ENCODE measurements at places on chromosomes 13 and 19.

DNA sequence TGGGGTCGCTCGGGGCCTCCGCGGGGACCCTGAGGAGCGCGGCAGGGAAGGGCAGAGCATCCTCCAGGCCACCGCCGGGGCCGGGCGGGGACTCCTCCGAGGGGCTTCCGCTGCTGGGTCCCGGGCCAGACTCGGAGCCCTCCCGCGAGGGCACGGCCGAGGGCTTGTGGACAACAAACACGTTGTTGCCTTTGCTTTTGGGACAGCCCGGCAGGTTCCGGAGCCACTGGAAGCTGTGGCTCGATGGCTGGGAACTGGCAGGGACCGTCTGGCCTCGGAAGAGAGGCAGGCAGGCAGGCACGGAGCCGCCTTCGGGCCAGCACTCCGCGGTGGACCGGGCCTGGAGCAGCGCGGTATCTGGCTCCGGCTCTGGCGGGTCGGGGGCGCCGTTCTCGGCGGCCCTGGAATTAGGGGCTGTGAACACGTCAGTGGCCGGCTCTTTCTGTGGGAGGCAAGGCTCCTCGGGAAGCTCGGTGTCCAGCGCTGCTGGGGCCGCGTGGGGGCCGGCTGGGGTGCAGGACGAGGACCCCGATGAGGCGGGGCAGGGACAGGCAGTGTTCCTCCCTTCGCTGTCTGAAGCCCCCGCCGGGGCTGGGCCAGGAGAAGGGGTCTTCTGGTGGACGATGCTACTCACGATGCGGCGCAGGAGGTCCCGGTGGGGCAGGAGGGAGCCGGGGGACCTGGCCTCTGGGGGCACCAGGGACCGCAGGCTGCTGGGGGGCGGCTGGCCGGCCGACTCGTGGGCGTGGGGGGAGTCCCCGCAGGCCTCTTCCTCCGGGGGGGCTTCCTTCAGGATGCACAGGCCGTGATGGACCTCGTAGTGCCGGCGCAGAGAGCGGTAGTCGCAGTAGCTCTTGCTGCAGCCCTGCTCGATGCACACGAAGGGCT lies 27.6 kb downstream of the ZNF541 start:
- no peak for DNase-seq

- DNase-seq: no peak
Measured at GRCh38 chr19:56141417-56141993, 418 bp downstream of the ZNF444 start.

DNA sequence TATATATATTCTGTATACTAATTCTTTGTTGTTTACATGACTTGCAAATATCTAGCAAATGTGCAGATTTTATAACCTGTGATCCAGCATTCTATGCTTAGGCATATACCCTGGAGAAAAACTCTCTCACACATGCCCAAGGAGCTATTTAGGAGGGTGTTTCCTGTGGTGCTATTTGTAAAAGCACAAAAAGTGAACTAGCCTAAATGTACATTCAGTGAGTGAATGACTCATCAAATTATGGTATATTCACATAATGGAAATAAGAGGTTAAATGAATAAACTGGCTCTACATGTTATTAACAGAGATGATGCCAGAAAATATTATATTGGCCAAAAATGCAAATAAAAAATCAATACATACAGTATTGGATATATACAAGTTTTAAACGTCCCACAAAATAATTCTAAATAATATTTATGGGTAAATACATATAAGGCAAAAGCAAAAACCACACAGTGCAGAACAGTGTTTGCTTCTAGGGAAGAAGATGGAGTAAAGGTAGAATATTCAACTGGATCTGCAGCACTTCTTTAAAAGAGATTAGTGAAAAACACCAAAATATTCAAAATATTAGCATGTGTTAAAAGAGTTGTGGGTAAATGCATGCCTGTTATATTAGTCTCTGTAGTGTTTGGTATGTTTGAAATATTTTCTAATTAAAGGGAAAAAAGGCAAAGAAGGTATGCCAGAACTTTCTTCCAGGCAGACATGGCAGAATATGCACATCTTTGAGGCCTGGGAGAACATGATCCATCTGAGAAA lies 344.7 kb downstream of the KLF5 start:
- DNase-seq: no peak

GRCh38 chr19:51970718-51971117 lies 15.9 kb downstream of the ZNF350 start:
- no peak for DNase-seq

DNA sequence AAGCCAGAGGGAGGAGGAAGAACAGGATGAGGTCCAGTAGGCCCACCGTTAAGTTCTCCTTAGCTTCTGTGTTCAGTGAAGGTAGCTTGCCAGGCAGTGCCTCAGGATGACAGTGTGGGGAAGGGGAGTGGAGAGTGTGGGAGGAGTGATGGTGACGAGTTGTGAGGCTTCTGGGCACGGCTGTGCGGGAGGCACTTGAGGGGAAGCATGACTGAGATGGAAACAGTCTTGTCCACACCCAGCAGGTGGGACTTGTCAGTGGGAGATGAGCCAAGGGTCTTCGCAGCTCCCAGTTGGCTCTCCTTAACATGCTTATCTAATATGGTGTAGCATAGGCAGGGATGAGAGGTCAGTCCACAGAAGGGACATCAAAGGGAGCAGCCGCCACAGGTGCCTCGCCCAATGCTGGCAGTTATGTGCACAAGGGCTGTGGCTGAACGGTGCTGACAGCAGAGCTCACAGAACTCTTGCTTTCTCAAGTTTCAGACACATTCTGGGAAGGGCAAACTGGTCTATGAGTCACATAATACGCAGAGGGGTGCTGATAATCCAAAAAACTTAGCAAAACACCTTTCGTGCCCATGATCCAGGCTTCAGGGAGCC lies 47.5 kb downstream of the OXGR1 start:
- no peak for DNase-seq

GRCh38 chr13:41506312-41506711 lies 49.0 kb downstream of the RGCC start:
- DNase-seq: no peak

DNA sequence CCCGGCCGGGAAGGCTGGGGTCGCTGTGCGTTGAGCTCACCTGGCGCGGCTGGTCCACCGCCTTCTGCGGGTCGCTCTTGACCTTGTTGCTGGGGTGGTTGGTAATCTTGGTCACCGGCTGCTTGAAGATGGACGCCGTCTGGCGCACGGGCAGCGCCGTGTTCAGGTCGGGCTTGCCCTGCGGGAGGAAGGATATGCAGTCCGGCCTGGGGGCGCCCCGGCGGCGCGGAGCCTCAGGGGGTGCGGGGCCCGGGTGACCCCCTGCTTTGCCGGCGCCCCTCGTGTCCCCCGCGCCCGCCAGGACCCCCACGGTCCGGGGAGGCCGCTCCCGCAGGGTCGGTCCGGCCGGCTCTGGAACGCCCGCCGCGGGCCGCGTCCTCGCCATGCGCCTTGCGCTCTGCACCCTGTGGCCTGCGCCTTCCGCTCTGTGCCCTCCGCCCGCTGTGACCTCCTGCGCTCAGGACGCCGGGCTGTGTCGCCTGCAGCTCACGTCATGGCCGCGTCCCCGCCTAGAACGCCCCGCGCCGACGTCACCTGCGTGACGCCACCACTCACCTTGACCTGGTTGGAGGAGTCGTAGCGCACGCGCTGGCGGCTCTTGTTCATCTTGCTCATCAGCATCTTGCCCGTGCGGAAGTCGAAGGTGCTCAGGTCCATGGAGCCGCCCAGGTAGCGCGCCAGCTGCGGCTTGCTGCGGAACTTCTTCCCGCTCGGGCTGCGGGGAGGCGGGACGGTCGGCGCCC lies 8.0 kb downstream of the MBD3 start:
- DNase-seq: no peak

DNA sequence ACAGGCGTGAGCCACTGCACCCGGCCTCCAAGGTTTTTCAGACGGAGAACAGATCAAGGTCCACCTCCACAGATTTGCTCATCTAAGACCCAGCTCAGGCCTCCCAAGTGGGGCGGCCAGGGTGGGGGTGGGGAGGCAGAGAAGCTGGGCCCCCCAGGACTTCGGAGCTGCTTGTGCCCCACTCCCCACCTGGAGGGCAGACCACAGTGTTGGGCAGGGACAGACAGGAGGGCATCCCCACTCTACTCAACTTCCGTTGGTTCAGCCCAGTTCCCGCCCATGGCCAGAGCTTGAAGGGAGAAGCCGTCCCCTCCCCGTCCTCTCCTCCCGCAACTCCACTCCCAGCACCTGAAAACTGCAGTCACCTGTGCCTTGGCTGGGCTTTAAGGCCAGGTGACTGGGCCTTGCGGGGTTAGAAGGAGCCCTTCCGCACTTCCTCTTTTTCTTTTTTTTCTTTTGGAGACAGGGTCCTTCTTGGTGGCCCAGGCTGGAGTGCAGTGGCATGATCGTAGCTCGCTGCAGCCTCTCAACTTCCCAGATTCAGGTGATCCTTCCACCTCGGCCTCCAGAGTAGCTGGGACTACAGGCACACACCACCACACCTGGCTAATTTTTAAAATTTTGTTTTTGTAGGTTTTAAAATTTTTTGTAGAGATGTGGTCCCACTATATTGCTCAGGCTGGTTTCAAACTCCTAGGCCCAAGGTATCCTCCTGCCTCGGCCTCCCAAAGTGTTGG lies 734 bp upstream of the LRRC8E start:
- no peak for DNase-seq

- no peak for DNase-seq
Measured at GRCh38 chr13:55000844-55001243, 1972.2 kb downstream of the OLFM4 start.

DNA sequence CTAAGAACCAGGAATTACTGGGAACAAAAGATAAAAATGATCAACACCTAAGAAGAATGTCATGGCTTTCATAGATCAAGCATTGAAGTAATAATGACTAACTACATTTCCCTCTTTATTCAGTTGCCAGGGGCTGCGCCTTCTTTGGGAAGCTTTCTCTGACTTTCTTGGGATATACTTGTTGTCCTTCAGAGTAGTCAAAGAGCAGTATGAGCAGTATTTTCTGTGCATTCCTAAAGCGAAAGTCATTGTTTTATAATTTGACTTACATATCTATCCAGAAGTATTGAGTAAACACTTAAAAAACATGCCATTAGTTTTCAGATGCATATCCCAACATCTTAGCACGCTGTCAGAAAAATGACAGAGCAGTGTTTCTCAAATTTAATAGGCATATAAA lies 2412.4 kb downstream of the PCDH9 start:
- no peak for DNase-seq

- DNase-seq: no peak
Measured at GRCh38 chr19:50897191-50897607, 14.0 kb downstream of the KLK4 start.

DNA sequence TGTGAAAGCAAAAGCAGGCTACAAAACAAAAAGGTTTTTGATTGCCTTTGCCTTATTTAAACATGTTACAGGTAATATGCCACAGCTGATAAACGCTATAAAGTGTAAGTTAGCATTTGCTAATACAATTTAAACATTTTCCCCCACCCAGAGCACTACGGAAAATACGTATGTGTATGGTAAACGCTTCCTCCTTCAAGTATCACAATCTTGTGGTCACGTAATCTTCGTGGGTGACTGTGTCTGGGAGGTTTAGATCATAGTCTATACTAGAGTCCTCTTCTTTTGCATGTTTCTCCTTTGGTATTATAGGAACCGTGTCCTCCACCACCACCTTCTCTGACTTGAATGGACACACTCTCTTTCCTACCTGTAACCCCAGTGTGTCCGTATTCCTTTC lies 38.1 kb upstream of the POSTN start:
- DNase-seq: no peak

GRCh38 chr19:16076958-16077611 lies 790 bp downstream of the TPM4 start:
- DNase-seq: no peak

DNA sequence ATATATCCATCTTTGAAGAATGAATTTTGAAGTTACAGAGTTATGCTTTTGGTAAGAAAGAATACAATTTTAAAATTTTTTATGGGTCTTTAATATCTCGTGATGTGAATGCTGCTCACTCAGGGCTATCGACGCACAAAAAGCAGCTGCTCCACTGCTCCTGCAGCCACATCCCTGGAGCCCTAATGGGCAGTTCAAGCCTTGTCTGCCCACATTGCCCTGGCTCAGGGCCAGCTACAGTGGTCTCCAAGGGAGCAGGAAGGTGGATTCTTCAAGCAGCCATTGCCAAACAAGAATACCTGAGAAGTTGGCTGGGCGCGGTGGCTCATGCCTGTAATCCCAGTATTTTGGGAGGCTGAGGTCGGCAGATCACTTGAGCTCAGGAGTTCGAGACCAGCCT lies 85.8 kb downstream of the IPO5 start:
- no peak for DNase-seq

DNA sequence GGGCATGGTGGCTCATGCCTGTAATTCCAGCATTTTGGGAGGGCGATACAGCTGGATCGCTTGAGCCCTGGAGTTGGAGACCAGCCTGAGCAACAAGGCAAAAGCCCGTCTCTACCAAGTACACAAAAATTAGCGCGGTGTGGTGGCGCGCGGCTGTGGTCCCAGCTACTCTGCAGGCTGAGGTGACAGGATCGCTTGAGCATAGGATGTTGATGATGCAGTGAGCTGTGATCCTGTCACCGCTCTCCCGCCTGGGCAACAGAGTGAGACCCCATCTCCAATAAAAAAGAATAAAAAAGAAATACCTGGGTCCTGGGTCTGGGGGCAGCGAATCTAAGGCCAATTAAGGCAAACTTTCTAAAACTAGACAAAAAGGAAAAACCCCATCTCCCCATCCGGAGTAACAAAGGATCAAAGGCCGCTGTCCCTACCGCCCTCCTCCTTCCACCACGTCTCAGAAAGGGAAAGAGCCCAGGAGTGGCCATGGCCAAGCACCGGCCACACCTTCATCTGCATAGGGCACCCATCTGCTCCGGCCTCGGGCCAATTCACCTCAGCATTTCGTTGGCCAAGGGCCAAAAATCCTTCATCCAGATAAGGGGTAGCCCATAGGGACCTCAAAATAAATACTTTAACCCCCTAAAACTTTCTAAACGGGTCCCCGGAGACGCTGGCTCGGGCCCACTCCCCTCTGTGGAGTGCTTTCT lies 851 bp downstream of the ZNF320 start:
- DNase-seq: no peak

- no peak for DNase-seq
Measured at GRCh38 chr13:50283017-50283416, 267.8 kb downstream of the KCNRG start.

DNA sequence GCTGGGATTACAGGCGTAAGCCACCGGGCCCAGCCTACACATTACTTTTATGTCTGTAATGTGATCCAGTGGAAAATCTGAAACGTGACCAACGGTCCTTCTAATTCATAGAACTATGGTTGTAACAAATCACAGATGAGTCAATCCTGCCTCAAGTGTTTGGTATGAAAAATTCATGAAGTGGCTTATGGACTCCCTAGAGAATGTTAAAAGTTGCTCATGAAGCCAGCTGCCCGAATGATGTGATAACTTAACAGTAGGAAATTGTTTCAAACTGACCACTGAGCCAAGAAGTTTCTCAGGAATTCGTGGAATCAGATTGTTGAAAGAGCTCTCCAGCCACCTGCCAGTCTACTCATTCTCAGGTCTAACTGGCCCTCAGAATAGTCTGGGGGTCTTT lies 59.4 kb upstream of the FARP1 start:
- no peak for DNase-seq
